ENCODE measurements at places on chromosomes 2 and 18. TPM values are rescaled to one million over a fixed set of nuclear protein-coding genes. Genes with fewer than 3 reads are reported as not detected.

DNA sequence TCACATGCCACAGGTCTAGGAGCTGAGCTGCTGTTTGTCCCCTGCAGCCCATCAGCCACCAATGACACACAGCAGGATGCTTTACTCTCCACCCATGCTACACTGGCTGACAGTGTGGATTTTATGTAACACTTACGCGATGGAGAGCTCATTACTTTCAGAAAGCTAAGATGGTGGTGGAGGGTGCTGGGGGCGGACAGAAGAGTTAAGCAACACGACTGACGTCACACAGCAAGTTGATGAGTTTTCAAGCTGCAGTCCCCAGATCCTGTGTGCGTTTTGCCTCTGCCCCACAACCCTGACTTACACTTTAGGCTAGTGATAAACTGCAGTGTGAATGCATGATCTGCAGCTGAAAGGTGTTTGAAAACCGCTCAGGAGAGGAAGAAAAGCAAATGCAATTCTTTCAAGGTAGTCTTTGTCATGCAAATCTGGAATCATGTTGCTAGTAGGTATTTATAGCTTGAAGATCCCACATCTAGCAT lies 42.4 kb downstream of the MRPS5 start:
- DNase-seq, result no peak
- no peak overlapping the region for H3K4me3 ChIP-seq
- H3K27ac ChIP-seq, result no peak overlapping the region
- peaks cover 3% of the 10 kb centered on the region for H3K4me1 ChIP-seq

DNA sequence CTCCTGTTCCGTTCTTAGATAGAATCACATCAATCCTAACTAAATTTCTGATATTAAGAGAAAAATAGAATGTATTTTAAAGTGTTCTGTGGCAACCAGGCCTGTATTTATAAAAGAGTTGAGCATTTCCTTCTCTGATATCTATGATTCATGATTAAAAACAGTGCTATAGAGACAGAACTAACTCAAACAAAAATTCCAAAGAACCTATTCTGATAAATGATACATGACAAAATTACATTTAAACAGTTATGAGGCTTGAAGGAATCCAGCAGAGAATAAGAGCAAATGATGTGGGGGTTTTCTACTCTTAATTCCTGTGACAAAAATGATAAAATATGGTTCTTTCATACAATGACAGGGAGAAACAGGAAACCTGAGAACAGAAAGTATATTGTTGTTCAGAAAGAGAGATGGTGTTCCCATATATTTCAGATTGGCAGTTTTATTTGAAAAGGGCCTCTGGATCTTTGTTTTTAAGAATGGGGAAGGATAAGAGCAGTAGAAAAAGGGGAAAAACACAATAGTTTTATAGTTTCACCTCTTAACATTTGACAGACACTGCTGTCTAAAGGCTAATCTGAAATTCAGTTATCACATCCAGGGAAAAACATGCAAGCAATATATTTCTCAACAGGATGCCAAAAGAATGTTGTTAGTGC lies 944.3 kb downstream of the LRP1B start:
- H3K27ac ChIP-seq, result no peak overlapping the region
- H3K27me3 ChIP-seq, result no peaks in the 10 kb centered on the region
- H3K4me3 ChIP-seq, result no peak overlapping the region
- no peak for DNase-seq
- H3K36me3 ChIP-seq, result no peaks in the 10 kb centered on the region

DNA sequence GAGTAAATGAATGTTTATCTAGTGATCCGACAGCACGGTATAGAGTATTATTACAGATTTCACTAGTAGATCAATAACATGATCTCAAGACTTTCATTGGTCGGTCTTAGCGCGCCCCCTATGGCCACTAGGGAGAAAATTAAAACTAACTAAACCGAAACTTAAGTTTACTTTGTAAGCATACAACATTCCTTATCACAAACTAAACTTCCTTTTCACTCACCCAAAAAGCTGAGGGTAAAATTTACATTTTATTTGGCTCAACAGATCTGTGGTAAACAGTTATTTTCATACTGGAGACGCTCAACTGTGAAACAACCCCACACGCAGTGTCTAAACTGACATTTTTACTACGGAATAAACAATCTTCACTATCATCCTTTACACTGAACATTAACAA lies 215.6 kb upstream of the MAP2 start:
- no peak overlapping the region for H3K4me3 ChIP-seq
- peaks cover 9% of the 10 kb centered on the region for H3K36me3 ChIP-seq
- H3K27ac ChIP-seq, result no peak overlapping the region
- H3K4me1 ChIP-seq, result no peaks in the 10 kb centered on the region

Gene RAB17
- total RNA-seq, result 31.9 TPM

DNA sequence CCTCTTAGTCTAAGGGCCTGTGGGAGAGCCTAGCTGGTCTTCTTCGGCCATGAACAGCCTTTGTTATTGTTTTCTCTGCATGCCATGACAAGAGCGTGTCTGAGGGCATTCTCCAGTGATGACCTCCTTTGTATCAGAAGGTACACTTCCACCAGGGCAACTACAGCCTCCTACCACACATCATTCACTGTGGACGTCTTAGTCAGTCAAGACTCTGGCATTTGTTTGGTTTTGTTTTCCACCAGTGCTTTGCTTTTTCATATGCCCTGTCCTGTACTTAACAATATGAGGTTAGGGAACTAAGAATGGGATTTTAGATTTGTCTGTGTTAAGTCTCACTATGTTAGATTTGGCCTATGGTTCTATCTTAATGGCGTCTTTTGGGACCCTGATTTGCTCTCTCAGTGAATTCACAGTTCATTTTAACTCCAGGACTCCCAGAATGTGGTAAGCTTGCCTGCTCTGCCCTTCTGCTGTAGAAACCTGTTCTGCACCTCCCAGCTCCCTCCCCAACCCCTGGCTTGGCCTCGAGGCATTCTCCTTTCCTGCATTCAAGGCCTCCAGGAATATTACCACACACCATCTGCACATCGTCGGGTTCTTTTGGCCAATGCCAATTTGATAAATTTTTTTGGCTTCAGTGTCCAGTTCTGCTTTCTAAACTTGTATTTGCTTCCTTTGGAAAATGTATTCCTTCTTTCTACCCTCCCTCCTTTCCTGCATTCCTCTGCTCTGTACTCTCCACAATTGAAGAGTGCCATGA lies 42.8 kb upstream of the IL1R1 start:
- H3K27ac ChIP-seq, result no peak overlapping the region
- DNase-seq, result no peak
- H3K4me1 ChIP-seq, result no peaks in the 10 kb centered on the region

Gene FBXO15
- total RNA-seq, result 0.48 TPM

Gene CFC1
- 0.22 TPM for total RNA-seq

DNA sequence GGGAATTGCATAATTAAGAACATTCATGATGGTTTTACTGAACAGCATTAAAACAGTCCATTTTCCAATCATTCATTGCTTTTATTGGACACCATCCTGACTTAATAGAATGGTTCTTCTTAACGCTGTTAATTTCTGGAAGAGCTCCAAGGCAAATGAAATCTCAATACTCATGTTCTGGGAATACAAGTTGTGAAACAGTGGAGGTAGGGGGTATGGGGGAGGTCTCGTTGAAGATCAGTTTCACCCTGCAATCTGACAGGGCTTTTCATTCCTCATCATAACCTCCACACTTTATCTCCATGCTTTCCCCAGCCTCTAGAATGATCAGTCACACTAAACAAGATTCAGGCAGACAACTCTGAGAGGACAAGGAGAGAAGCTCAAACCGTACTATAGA lies 113.6 kb downstream of the ETAA1 start:
- no peaks in the 10 kb centered on the region for H3K36me3 ChIP-seq
- no peak for DNase-seq
- no peak overlapping the region for H3K27ac ChIP-seq
- no peaks in the 10 kb centered on the region for H3K27me3 ChIP-seq
- no peaks in the 10 kb centered on the region for H3K4me1 ChIP-seq
- H3K4me3 ChIP-seq, result no peak overlapping the region

GRCh38 chr2:196046123-196046917 lies 22.3 kb downstream of the DNAH7 start:
- no peaks in the 10 kb centered on the region for H3K4me1 ChIP-seq
- H3K4me3 ChIP-seq, result no peak overlapping the region
- no peaks in the 10 kb centered on the region for H3K36me3 ChIP-seq
- DNase-seq, result no peak
- no peak overlapping the region for H3K27ac ChIP-seq
- no peaks in the 10 kb centered on the region for H3K27me3 ChIP-seq

DNA sequence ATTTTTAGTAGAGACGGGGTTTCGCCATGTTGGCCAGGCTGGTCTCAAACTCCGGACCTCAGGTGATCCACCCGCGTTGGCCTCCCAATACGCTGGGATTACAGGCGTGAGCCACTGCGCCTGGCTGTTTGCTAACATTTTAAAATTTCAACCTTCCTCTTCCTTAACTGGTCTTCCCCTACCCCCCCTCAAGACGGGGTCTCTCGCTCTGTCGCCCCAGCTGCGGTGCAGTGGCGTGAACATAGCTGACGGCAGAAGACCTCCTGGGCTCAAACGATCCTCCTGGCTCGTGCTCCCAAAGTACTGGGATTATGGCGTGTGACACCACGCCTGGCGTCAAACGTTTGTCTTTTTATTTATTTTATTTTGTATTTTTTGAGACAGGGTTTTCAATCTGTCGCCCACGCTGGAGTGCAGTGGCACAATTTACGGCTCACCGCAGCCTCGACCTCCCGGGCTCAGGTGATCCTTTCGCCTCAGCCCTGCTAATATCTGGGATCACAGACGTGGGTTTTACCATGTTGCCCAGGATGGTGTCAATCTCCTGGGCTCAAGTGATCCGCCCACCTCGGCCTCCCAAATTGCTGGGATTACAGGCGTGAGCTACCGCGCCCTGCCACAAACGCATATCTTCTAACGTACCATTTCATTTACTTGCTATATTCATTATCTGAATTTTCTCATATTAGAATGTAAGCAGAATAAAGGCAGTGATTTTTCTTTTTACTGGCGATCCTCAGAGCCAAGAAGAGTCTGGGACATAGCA lies 984 bp upstream of the MSH2 start:
- no peaks in the 10 kb centered on the region for H3K27me3 ChIP-seq
- H3K4me3 ChIP-seq, result peak overlapping the region; percentile 94

DNA sequence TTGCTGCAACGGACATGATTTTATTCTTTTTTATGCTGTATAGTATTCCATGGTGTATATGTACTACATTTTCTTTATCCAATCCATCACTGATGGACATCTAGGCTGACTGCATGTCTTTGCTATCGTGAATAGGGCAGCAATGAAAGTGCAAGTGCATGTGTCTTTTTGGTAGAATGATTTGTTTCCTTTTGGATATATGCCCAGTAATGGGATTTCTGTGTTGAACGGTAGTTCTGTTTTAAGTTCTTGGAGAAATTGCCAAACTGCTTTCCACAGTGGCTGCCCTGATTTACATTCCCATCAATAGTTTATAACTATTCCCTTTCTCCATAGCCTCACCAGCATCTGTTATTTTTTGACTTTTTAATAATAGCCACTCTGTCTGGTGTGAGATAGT lies 99.7 kb upstream of the CRIM1 start:
- no peaks in the 10 kb centered on the region for H3K36me3 ChIP-seq
- DNase-seq, result no peak
- H3K4me3 ChIP-seq, result no peak overlapping the region

DNA sequence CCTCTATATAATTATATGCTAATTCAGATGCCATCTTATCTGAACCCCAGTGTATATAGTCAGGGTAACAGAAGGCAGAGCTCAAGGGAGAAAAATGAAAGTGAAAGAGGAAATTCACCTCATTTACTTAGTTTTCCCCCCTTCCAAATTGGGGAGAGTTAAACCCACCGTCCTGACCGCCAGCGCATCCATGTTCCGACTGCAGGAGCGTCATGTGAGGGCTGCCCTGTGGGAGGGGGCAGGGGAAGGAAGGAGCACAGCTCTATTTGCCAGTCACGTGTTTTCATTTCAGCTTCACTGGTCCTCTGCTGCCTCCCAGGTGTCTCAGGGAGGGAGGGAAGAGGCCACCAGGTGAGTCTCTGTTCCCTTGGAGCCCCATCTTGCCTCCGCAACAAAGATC lies 13.2 kb downstream of the CNNM4 start:
- no peaks in the 10 kb centered on the region for H3K27me3 ChIP-seq
- H3K4me1 ChIP-seq, result 0 out of 2 replicates have a peak, but pooled peaks cover 2% of the 10 kb centered on the region
- no peak overlapping the region for H3K27ac ChIP-seq
- no peak overlapping the region for H3K4me3 ChIP-seq
- DNase-seq, result peak; percentile 56

Gene TMBIM1
- 20.1 TPM for total RNA-seq

GRCh38 chr2:186950694-186951093 lies 101.7 kb upstream of the ZSWIM2 start:
- no peak for DNase-seq
- H3K4me1 ChIP-seq, result no peaks in the 10 kb centered on the region
- H3K36me3 ChIP-seq, result no peaks in the 10 kb centered on the region
- no peak overlapping the region for H3K4me3 ChIP-seq

Gene TM4SF20
- total RNA-seq, result not detected

- H3K27ac ChIP-seq, result no peak overlapping the region
- no peaks in the 10 kb centered on the region for H3K4me1 ChIP-seq
- no peak overlapping the region for H3K4me3 ChIP-seq
- no peaks in the 10 kb centered on the region for H3K27me3 ChIP-seq
- DNase-seq, result no peak
- no peaks in the 10 kb centered on the region for H3K36me3 ChIP-seq
These were observed 71.8 kb downstream of the HAUS1 start for GRCh38 chr18:46176001-46176400.

- H3K4me3 ChIP-seq, result no peak overlapping the region
- no peaks in the 10 kb centered on the region for H3K36me3 ChIP-seq
- peak; percentile 63 for DNase-seq
- H3K4me1 ChIP-seq, result no peaks in the 10 kb centered on the region
- no peak overlapping the region for H3K27ac ChIP-seq
- no peaks in the 10 kb centered on the region for H3K27me3 ChIP-seq
These were observed 31.8 kb downstream of the TGIF1 start for GRCh38 chr18:3481696-3482210.

Gene SCYGR7
- not detected for total RNA-seq

- H3K27me3 ChIP-seq, result no peaks in the 10 kb centered on the region
- H3K4me3 ChIP-seq, result no peak overlapping the region
- no peak for DNase-seq
These were observed 31.9 kb downstream of the SLC66A3 start for GRCh38 chr2:11187083-11187619.

GRCh38 chr2:199456383-199457146 lies 1.2 kb downstream of the SATB2 start:
- H3K27me3 ChIP-seq, result peaks cover 2% of the 10 kb centered on the region
- peaks cover 1% of the 10 kb centered on the region for H3K36me3 ChIP-seq
- no peak for DNase-seq
- H3K4me1 ChIP-seq, result no peaks in the 10 kb centered on the region
- peak overlapping the region; percentile 95 for H3K4me3 ChIP-seq

DNA sequence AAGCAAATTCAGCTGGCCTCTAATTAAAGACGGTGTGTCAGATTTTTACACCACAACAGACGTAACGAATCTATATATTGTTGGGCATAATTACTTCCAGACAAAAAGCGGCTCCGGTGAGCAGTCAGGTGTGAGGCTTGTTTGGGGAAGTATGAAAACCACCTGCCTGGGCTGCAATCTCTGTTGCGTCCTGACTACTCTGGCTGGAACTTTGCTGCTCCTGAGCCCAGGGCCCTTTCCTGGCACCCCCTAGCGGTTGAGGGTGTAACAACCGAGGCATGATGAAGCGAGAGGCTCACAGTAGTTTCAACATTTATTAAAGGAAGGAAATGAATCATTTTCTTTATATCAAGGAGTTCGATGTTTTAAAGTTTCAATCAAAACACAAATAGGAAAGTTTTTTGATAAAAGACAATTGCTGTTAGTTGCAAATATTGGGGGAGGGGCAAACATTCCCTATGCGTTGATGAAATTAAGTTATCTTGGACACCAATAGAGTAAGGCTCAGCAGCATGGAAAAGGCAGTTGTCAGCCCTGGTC lies 10.6 kb upstream of the ITGB6 start:
- peak; percentile 81 for DNase-seq
- no peak overlapping the region for H3K27ac ChIP-seq
- H3K4me1 ChIP-seq, result no peaks in the 10 kb centered on the region
- H3K4me3 ChIP-seq, result no peak overlapping the region
- H3K36me3 ChIP-seq, result peaks cover 12% of the 10 kb centered on the region

Measured in H9 (cell line).